ENCODE measurements at places on chromosomes 6 and 20. TPM values are rescaled to one million over a fixed set of nuclear protein-coding genes. Genes with fewer than 3 reads are reported as not detected.

GRCh38 chr20:17558154-17558940 lies 11.5 kb upstream of the DSTN start:
- no peak for DNase-seq

DNA sequence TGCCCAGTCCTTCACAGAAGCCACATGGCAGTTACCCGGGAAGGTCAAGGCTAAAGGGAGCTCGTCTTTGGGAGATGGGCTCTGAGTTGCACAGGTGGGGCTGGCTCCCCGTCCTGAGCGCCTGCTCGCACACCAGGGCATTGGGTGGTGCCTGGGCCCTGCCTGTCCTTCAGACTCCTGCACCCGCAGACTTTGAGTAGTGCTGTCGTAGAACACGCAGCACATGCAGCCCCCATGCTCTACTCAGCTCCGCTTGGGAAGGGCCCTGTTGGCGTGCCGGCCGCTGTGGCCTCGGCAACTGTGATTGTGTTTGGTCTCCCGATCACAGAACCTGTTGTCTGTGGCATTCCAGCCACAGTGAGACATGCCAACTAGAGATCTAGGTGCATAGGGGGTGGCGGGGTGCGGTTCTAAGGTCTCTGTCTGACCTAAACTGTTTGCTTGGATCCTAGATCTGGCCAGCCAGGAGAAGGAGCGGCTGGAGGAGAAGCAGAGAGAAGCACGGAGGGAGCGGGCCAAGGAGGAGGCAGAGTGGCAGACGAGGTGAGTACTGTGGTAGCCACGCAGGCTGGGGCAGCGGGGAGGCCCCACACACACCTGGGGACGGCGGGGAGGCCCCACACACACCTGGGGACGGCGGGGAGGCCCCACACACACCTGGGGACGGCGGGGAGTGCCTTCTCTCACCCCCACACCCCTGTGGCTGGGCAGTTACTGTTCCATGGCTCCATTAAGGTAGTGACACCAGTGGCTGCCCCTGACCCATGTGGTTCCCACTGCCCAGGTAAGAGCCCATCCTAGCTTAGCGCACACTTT lies 11.3 kb upstream of the ADRM1 start:
- DNase-seq = no peak

CD109 gene
- 24.3 TPM for total RNA-seq

- no peak for DNase-seq
These were observed 3.7 kb upstream of the PMEPA1 start for GRCh38 chr20:57713505-57713903.

DBNDD2 gene
- total RNA-seq = 55.2 TPM
